IMR-90 (cell line): ENCODE measurements at places on chromosomes 5 and 9. TPM values are rescaled to one million over a fixed set of nuclear protein-coding genes. Genes with fewer than 3 reads are reported as not detected.

FREM1 gene
- polyA plus RNA-seq = not detected in 2 replicates

DNA sequence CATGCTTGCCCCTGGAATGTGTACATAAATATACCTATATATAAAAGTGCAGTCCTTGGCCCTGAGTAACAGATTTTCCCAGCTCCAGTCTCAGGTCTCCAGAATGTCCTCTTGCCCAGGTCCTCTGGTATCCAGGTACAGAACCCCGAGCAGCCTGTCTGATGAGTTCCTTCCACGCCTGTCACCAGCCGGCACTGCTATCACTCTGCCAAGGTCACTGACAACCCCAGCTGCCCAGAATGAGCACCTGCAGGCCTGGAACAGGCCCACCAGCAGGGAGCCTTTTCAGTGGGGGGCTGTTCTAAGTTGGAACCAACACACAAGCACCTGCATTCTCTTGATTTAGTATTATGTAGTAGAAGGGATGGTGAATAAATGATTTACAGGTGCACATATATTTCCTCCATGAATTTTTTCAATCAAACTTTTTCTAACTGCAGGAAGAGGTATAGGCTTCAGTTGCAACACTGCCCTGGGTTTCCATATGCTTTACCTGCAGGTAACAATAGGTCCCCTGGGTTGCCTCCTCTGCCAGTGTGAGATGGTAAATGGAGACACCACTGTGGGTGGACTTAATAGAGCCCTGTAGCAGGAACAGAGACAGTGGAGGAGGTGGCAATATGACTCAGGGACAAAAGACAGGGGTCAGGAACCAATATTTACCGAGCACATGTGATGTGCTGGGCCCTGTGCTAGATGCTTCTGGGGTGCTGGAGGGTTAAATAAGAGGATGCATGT is 291.9 kb downstream of the SPOCK1 start:
- peaks cover 2% of the 10 kb centered on the region; the same call in 1 of the 2 replicates for H3K4me1 ChIP-seq
- no peak overlapping the region for H3K27ac ChIP-seq
- H3K36me3 ChIP-seq = no peaks in the 10 kb centered on the region
- H3K4me3 ChIP-seq = no peak overlapping the region
- H3K27me3 ChIP-seq = no peaks in the 10 kb centered on the region; the same call in 1 of the 2 replicates
- DNase-seq = no peak

PALM2AKAP2 gene
- 3.2 and 3.3 TPM in 2 replicates for polyA plus RNA-seq

GRCh38 chr5:122751293-122751782 is 23.5 kb upstream of the SNX2 start:
- H3K27ac ChIP-seq = no peak overlapping the region
- H3K27me3 ChIP-seq = no peaks in the 10 kb centered on the region
- H3K4me1 ChIP-seq = peaks cover 2% of the 10 kb centered on the region; the same call in 1 of the 2 replicates
- no peak overlapping the region for H3K4me3 ChIP-seq
- no peaks in the 10 kb centered on the region for H3K36me3 ChIP-seq
- peak; percentile 17 for DNase-seq

ARAP3 gene
- 6.6 and 6.9 TPM in 2 replicates for polyA plus RNA-seq

ENTREP1 gene
- 0.04 TPM in 1 of 2 replicates, not detected in the other for polyA plus RNA-seq

- H3K27ac ChIP-seq = no peak overlapping the region
- H3K4me3 ChIP-seq = peak overlapping the region; percentile 77
- no peaks in the 10 kb centered on the region for H3K36me3 ChIP-seq
- DNase-seq = no peak
- H3K4me1 ChIP-seq = peaks cover 6% of the 10 kb centered on the region; the same call in 1 of the 2 replicates
Observed at GRCh38 chr9:112487799-112488340, 1.2 kb downstream of the KIAA1958 start.

DNA sequence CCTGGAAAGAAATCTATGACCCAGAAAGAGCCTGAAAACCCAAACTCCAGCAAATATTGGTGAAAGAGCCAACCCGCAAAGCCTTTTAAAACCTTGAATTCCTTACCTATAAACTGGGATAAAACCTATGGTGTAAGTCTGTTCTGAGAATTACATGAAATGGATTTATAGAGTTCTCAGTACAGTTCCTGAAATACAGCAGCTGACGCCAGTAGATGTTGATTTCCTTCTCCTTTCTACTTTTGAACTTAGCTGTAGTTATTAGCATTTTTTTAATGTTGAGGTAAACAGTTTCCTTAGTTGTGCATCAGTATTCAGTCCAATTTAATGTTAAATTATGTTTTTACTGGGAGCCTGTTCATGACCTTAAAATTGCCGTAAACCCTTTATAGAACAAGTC is 3.7 kb downstream of the SPIN1 start:
- H3K27me3 ChIP-seq = no peaks in the 10 kb centered on the region
- H3K4me1 ChIP-seq = peaks cover 19% of the 10 kb centered on the region
- H3K4me3 ChIP-seq = no peak overlapping the region

IFNK gene
- not detected in 2 replicates for polyA plus RNA-seq

GRCh38 chr5:4646715-4647375 is 493.3 kb upstream of the ADAMTS16 start:
- no peak overlapping the region for H3K4me3 ChIP-seq
- no peaks in the 10 kb centered on the region for H3K4me1 ChIP-seq
- DNase-seq = no peak
- H3K36me3 ChIP-seq = no peaks in the 10 kb centered on the region
- H3K27me3 ChIP-seq = no peaks in the 10 kb centered on the region

TMEM215 gene
- not detected in 2 replicates for polyA plus RNA-seq

NELFB gene
- polyA plus RNA-seq = 65.1 and 66.0 TPM in 2 replicates
